ENCODE measurements at places on chromosomes 4 and X.

DNA sequence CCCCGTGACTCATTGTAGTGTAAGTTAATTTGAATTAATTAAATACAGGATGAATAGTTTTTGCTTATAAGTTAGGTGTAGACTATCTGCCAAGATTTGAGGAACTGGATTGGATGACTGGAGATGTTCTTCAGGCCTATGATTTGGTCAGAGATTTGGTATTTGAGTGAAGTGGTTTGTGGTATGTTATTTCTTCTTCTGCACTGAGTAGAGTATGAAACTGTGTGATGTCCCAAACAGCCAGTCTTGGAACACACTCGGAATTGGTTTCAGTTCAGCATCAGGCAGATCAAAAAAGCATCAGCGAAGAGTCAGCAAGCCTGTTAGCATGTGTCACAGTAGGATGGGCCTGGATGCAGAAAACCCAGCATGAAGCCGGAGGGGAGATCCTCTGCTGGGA lies 294.1 kb downstream of the ARHGAP10 start:
- DNase-seq = no peak

DNA sequence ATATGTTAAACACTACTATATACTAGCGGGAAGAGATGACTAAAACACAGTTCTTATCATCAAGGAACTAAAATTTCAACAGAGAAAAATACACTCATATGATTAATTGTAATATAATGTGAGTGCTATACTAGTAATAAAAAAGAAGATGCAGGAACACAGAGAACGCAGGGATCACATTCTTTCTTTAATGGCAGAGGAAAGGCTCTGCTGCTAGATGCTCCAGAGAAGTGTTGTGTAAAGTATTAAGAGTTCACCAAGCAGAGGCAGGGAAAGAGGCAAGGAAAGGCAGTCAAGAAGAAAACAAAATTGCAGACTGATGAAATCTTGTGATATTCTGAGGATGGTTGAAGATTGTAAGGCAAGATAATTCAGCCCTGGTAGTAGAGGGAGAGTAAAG lies 394.7 kb downstream of the PDGFC start:
- DNase-seq = no peak

- DNase-seq = no peak
Observed at GRCh38 chr4:99402765-99403164, 32.4 kb downstream of the ADH7 start.

DNA sequence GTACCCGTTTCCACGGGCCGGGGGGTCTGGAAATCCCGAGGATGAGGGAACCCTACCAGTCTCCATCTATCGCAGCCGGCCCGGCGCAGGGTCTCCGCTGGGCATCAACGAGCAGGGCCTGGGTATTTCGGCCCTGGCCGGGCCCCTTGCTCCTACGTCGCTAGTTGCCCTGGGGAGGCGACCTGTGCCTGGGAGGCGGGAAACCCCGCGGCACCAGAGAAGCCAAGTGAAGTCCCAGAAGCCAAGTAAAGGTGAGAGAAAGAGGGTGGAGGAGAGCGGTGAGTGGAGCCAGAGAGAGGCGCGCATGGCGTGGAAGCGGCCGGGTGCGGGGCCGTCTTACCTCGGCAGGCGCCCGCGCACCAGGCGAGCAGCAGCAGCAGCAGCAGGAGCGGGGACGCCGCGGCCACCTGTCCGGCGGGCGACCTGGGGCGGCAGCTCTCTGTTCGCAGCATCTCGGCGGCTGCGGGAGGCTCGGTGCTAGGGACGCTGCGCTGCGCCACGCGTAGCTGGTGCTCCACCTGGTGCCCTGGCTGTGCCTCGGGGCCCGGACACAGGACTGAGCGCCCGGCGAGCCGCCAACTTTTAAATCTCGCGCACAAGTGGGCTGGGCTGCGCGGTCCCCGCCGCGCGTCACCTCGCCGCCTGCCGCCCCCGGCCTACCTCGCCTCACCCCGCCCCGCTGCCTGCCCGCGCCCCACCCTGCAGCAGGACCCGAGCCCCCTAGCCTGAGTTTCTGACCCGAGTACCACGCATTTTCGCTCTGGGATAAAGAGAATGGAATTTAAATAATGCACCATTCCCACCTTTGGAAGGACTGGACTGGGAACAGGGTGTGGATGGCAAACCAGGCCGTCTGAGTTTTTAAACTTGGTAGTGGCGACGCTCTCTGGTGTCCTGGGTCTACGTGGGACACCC lies at the start of gene NMU:
TSS of gene NMU (minus strand) at position 558 of the 915 bp plus-strand sequence. CDS start at position 452, 106 bp downstream.
- DNase-seq = no peak

- DNase-seq = no peak
Observed at GRCh38 chrX:66233209-66233608, 69.2 kb downstream of the HEPH start.

DNA sequence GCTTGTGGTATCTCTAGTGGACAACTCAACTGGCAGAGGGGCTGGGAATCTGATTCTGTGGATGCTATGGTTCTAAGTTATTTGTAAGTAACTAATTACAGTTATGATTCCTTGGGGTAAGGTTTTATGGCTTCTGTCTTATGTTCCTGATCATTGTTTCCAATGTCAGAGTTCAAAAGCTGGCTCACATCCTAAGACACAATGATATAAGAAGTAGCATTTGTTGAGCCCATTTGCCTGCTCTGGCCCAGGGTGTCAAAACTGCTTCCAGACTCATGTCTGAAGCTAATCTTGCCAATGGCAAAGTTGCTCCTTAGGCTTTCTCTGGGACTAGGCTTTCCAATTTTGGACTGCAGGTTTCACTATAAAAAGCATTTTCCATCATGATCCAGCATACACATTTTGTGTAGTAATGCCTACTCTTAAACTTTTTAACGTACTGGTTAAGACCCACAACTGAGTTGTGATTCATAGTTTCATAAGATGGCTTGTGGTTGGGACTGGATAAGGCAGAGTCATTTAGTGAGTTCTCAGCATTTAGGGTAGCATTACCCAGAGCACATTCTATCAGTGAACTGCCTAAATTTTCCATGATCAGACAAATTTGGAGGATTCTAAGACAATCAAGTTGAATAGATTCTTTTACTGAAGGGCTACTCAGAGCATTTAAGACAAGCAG lies 50.0 kb downstream of the CCNI start:
- no peak for DNase-seq

DNA sequence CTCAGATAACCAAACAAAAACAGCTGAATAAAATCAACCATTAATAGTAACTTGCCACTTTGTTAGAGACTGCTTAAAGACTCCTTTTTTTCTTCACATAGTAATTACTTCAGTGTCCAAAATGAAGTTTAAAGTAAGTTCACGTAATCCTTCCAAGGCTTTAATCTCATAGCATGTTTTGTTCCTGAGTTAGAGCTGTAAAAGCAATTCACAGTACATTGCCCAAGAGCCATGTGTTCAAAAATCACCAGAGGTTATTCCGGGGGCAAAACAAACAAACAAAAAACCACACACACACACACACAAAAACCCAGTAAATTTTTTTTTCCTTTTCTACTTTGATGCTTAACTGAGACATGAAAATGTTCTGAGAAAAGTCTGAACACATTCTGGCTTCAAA lies 6.1 kb downstream of the GPR82 start:
- DNase-seq = no peak

- no peak for DNase-seq
Observed at GRCh38 chrX:17984415-17984814, 123.3 kb upstream of the RAI2 start.

DNA sequence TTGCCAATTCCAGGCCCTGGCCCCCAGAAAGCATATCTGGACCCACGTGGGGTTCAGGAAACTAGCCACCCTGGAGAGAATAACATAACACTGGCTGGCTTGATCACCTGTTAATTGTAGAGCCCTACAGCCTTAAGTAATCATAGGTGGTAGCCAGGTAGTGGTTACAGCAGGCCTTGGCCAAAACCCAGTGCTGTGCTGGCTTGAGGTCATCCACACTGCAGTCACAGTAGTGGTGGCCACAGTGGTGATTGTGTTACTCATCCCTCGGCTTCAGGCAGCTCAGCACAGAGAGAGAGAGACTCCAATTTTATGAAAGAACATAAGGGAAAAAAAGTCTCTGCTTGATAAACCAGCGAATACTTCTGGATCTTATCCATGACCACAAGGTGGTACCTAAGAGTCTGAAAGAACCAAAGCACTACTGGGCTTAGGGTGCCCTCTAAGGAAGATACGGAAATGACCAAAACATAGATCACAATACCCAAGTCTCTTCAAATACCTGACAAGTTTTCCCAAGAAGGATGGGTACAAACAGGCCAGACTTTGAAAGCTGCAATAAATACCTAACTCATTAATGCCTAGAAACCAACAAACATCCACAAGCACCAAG lies 46.6 kb upstream of the CDX4 start:
- no peak for DNase-seq

DNA sequence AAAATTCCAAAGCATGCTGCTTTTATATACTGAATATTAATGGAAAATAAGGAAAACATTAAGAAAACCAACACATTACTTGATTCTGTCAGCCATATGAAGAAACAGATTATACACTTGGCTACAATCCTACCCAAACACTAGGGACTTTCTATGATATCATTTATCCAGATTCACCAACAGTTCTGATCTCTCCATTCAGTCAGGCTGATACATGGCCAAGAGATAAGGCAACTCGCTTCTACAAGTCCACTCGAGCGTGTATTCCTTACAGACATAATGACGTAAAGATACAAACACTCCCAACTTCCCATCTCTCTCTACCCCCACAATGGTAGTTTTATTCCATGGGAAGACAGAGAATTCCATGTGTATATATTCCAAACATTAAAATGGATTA lies 44.5 kb downstream of the NEK1 start:
- DNase-seq = no peak

DNA sequence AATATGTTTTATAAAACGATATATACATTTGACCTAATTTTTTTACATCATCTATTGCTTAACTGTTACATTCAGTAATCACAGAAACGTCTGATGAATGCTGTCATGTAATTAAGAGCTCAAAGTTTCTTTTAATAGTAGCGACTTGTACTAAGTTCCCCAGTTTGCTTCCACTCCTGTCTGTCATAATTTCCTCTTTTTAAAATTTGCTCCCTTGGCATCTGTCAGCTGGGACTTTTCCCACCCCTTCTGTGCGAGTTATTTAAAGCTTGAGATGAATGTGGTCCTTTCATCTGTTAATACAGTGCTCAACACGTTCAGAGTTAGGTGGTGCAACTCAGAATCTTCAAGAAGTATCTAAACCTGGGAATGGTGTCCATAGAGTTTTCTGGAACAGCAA lies 1.2 kb downstream of the RAP1GDS1 start:
- no peak for DNase-seq

GRCh38 chrX:134603806-134604700 lies 54.2 kb downstream of the PLAC1 start:
- no peak for DNase-seq

DNA sequence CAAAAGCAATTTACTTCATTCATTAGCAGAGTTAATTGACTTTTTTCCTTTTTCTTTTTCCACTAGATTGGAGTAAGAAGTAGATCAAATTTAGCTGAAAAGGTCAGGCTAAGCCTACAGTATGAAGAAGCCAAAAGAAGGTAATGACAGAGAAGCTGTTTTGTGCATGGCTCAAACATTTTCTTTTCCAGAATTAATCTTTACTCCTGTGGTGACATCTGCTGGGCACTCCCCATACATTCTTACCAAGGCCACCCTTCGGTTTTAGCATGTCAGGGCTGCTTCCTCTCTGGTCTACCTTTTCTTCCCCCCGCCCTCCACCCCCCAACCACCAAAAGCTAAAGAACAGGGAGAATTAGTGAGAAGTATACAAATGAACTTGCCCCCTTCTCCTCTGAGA lies 70.2 kb downstream of the CLDN22 start:
- DNase-seq = no peak

- DNase-seq = no peak
Observed at GRCh38 chr4:2256156-2256731, 5.7 kb downstream of the MXD4 start.

- DNase-seq = no peak
Observed at GRCh38 chr4:18262832-18263231, 241.3 kb upstream of the LCORL start.

DNA sequence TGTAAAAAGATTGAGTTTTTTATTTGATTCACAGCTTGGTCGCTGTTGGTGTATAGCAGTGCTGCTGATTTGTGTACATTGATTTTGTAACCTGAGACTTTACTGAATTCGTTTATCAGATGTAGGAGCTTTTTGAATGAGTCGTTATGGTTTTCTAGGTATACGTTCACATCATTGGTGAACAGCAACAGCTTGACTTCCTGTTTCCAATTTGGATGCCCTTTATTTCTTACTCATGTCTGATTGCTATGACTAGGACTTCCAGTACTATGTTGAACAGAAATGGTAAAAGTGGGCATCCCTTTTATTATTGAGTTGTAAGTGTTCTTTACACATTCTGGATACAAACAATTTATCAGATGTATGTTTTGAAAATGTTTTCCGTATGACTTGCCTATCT lies 76.0 kb downstream of the ADGRG4 start:
- DNase-seq = no peak

GRCh38 chr4:84263415-84263814 lies 235.7 kb downstream of the NKX6-1 start:
- DNase-seq = no peak

GRCh38 chrX:86946569-86946968 lies 571.0 kb upstream of the KLHL4 start:
- no peak for DNase-seq

DNA sequence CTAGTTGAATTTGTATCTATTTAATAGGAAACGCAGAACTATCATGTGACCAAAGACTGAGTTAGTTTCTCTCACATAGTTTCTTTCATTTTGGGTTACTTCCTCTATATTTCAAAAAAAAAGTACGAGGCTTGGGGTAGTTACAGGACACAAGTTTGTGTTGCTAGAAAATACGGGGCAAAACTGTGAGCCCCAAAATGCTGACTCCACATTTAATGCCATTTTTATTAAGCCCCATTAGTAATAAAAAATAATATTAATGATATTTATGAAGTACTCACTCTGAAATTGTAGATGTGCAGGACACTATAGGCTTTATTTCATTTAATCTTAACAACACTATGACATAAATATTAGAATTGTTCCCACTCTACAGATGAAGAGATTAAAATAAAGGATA lies 268.6 kb downstream of the DTHD1 start:
- DNase-seq = no peak

- DNase-seq = no peak
Observed at GRCh38 chrX:12946406-12946805, 28.5 kb upstream of the TMSB4X start.

- DNase-seq = no peak
Observed at GRCh38 chrX:1521459-1521956, 15.5 kb downstream of the P2RY8 start.

DNA sequence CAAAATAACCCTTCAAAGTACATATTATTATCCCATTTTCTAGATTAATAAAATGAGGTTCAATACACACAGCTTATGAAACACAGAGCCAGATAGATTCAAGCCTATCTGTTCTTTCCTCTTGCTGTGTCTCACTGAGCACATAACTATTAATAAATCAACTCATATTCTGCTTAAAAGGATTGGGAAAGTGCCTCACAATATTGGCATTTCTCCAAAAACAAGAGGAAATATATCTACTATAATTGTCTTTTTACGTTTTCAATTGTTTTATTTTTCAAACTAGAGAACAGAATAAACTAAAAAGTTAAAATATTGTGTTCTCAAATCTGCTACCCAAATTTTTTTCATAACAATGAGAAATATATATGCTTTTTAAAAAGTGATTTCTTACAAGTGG lies 15.8 kb downstream of the DCHS2 start:
- DNase-seq = no peak

- no peak for DNase-seq
Observed at GRCh38 chrX:23369027-23369426, 34.4 kb downstream of the PTCHD1 start.
